SHP77 (cell line): ENCODE measurements at places on chromosomes 4 and X.

DNA sequence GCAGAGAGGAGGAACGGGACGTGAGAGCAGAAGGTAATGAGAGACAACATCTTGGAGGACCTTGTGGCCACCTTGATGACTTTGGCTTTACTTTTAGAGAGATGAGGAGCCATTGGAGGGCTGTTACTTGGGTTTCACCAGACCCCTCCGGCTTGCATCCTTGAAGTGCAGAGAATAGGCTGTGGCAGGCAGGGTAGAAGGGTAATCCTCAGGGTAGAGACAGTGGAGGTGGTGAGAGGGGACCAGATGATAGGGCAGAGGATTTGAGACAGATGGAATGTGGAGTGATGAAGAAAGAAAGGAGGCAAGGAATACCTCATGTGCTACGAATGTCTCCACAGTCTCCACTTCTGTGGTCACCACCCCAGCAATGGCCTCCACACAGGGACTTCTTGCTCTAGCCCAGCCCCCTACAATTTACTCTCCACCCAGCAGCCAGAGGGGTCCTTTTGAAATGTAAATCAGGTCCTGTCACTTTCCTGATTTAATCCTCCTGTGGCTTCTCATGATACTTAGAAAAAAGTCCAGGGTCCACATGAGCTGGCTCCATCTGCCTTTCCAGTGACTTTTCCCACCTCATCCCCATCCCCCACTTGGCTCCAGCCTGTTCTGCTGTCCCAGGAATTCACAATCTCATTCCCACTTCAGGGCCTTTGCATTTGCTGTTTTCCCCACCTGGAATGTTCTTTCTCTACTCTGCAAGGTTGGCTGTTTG is 115.0 kb downstream of the PJA1 start:
- no peak for DNase-seq

GRCh38 chr4:42643685-42644084 is 13.2 kb downstream of the ATP8A1 start:
- DNase-seq = no peak

- no peak for DNase-seq
These were observed 116.4 kb downstream of the ANAPC4 start for GRCh38 chr4:25493466-25493865.

GRCh38 chr4:157043131-157043530 is 32.8 kb upstream of the GLRB start:
- DNase-seq = no peak

GRCh38 chr4:185837415-185838103 is 25.6 kb upstream of the SORBS2 start:
- DNase-seq = no peak

GRCh38 chr4:89049853-89050252 is 7.1 kb downstream of the FAM13A start:
- no peak for DNase-seq

- no peak for DNase-seq
These were observed 57.5 kb downstream of the MTM1 start for GRCh38 chrX:150625875-150626274.
